ENCODE measurements at places on chromosomes 7 and 10. TPM values are rescaled to one million over a fixed set of nuclear protein-coding genes. Genes with fewer than 3 reads are reported as not detected.

POLR2J3 gene
- 44.6 TPM for total RNA-seq

OR2A5 gene
- total RNA-seq: not detected

STK31 gene
- total RNA-seq: 9.1 TPM

ASZ1 gene
- total RNA-seq: not detected

TMEM140 gene
- 33.4 TPM for total RNA-seq

SPDYE8 gene
- not detected for total RNA-seq

EBLN1 gene
- total RNA-seq: not detected

CYP2E1 gene
- total RNA-seq: not detected

MICALL2 gene
- 164 TPM for total RNA-seq

DYDC2 gene
- not detected for total RNA-seq

SFR1 gene
- 2.5 TPM for total RNA-seq

PAX4 gene
- not detected for total RNA-seq

GRM3 gene
- total RNA-seq: not detected

LMTK2 gene
- total RNA-seq: 53.3 TPM

UFSP1 gene
- 5.6 TPM for total RNA-seq

KNDC1 gene
- total RNA-seq: 0.27 TPM

AKR1C3 gene
- total RNA-seq: 307 TPM

CLCN1 gene
- total RNA-seq: 6.5 TPM

VWDE gene
- 2.1 TPM for total RNA-seq

TMEM213 gene
- total RNA-seq: not detected

MMRN2 gene
- total RNA-seq: 16.5 TPM

COL17A1 gene
- total RNA-seq: 4.1 TPM

SFRP4 gene
- 1.2 TPM for total RNA-seq

FBXO24 gene
- 1.1 TPM for total RNA-seq

GNAT3 gene
- total RNA-seq: not detected

STEAP1B gene
- not detected for total RNA-seq

PPP1R17 gene
- not detected for total RNA-seq

ZNF365 gene
- total RNA-seq: 0.27 TPM

MRLN gene
- not detected for total RNA-seq

ETV1 gene
- total RNA-seq: 5.1 TPM

GCK gene
- not detected for total RNA-seq

ZNF804B gene
- not detected for total RNA-seq

PRKG1 gene
- total RNA-seq: 31.1 TPM

C10orf105 gene
- not detected for total RNA-seq

TMEM120A gene
- total RNA-seq: 98.4 TPM

NRG3 gene
- total RNA-seq: not detected

MRPL43 gene
- 74.3 TPM for total RNA-seq

KCNH2 gene
- total RNA-seq: 2.4 TPM

IDE gene
- 32.1 TPM for total RNA-seq

ADRA2A gene
- total RNA-seq: 4.6 TPM

DUS4L gene
- 9.1 TPM for total RNA-seq

CPA2 gene
- 2.6 TPM for total RNA-seq

SLC26A5 gene
- total RNA-seq: not detected
